ENCODE measurements at places on chromosomes 3 and 15.

DNA sequence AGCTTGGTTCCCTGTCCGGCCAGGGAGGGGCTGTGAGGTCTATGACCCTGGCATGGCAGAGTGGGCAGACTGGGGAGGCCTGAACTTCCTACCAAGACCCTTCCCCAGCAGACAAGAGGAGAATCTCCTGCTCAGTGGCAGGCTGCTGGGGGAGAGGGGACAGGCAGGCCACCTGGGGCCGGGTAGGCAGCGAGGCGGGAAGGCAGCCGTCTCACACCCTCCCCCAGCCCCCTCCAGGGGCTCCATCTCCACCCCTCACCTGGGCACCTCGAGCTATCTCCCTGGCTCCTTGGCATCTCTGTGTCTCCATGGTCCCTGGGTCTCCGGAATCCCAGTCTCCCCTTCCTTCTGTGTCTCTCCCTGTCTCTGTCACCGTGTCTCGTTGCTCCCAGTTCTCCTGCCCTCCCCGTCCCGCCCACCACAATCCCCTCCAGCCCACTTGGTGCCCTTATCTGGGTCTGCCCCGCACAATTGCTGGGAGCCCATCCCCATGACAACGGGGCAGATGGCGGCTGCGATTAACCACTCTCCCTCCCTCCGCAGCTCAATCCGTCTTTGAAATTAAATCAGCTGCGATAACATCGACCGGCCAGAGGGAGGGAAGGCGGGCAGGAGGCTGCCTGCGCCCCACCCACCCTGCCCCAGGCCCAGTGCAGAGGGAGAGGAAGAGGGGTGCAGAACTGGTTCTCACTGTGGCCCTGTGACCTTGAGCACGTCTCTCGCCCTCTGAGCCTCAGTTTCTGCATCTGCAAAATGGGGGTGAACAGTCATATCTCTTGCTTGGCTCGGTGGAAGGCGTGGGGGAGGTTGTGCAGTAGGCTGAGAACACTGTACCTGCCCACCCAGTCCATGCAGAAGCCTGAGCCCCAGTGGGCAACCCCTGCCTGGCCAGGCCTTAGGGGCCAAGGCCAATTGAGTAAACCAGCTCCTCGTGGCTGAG is 9.6 kb downstream of the DNAJB8 start:
- DNase-seq: no peak

DNA sequence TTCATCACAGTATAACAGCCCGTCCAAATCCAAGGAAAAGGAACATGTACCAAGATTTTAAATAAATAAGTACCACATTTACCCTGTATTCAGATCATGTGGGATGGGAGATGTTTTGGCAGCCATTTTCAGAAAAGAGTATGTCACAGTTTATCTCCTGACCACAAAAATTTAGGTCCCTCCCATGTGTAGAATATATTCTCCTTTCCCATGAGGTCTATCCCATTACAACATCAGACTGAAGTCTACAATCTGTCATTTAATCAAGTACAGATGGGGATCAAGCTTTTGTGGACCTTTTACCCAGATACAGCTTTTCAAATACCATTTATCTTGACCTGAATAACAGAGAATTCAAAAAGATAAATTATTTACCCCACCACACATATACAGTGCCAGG is 444.5 kb downstream of the PLOD2 start:
- no peak for DNase-seq

DNA sequence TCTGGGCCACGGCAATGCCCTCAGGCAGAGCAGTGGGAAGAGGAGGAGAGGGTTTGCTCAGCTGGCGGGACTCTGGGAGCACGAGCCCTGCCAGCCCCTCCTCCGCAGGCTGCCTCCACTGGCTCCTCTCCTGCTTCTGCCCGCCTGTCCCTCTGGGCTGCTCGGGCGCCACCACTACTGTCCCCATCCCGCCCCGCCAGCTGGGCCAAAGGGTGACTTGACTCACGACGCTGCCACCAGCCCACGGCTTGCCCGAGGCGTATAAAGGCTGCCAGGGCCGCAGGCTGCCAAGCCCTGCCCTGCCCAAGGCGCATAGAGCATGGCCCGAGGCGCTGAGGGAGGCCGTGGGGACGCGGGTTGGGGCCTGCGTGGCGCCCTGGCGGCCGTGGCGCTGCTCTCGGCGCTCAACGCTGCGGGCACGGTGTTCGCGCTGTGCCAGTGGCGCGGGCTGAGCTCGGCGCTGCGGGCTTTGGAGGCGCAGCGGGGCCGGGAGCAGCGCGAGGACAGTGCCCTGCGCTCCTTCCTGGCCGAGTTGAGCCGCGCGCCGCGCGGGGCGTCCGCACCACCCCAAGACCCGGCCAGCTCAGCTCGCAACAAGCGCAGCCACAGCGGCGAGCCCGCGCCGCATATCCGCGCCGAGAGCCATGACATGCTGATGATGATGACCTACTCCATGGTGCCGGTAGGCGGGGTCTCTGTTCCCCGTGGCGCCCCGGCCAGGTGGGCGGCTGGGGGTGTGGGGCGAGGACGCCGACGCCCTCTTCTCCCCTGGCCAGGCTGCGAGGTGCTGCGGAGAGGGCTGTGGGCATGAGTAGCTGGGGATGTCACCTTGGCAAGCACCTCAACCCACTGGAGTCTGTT is at the start of gene GLDN:
TSS of gene GLDN (plus strand) at position 290 of the 861 bp plus-strand sequence. CDS start at position 320, 30 bp downstream.
- DNase-seq: no peak

DNA sequence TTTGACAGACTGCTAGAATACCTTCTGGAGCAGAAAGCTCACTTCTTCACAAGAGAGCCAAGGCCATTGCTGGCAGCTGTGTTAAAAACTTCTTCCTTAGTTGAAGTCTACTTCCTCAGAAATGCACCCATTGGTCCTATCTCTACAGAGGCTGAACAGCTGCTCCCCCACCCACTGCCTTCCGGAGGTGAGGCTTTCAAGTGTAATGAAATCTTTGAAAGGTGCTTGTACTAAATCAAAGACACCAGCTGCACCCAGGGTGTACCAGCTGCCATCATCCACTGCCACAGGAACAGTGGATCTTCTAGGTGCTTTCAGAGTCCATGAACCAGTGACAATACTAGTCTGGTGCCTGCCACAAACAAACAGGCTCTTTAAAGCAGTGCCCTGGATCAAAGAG is 26.4 kb upstream of the HERC1 start:
- DNase-seq: no peak

DNA sequence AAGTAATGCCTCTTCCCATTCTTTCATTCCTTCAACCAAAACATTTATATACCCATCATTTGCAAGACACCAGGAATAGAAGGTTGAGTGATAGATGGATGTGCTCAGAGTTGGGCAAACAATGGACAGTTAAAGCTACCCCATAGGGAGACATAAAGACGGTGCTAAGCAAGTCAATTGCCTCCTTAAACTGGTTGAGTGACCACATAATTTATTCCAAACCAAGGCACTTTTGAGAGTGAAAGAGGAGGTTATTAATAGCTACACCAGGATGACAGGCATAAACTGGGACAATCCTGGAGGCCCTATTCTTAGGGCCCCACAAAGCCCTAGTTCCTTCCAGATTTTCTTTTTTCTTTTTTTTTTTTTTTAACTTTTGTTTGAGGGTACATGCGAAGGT is 21.4 kb upstream of the DYNC1LI1 start:
- no peak for DNase-seq

DNA sequence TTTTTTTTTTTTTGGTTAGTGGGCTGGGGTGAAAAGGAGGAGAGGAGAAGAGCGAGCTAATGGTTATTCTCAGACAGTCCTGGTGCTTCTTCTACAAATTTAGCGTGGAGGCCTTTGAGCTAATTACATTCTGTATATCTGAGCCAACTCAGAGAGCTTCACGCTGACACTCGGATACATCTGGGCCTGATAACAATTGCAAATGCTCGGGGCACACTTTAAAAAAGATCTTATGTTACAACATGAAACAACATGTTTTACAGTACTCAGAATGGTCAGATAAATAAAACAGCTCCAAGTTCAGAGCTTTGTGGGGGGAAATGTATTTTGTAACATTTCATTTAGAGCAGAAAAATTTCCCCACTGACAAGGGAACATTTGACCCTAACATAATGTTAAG is 966.9 kb upstream of the NR2F2 start:
- no peak for DNase-seq

- no peak for DNase-seq
These were observed 5.9 kb downstream of the ATP8B4 start for GRCh38 chr15:50113187-50113505.

DNA sequence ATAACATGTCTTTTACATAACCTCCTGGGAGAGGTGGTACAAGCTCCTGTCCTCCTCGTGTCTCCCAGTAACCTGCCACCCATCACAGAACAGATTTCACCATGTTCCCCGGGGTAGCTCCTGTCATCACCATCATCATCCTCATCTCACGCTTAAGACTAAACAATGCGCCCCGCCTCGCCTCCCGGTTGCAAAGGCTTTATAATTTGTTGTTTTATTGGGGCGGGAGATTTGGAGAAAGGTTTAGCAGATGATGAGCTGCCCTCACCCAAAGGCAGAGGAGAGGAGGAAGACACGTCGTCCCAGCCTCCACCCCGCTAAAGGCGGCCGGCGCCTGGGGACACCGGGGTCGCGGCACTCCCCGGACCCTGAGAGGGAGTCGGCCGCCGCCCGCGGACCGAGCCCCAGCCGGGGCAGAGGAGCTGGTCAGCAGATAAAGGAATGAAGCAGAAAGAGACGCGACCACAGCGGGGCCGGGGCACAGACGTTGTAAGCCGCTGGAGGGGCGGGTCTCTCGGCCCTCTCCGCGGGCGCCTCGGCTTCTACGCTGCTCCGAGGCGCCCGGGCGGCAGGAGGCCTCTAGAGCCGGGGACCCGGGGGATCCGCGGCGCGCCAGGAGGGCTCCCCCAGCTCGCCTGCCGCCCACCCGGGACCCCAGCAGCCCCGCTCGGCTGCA is 589 bp downstream of the HERC1 start:
- no peak for DNase-seq

GRCh38 chr3:186571644-186572013 is 1.1 kb downstream of the DNAJB11 start:
- no peak for DNase-seq

GRCh38 chr3:108877901-108878300 is 55.3 kb downstream of the TRAT1 start:
- DNase-seq: no peak

DNA sequence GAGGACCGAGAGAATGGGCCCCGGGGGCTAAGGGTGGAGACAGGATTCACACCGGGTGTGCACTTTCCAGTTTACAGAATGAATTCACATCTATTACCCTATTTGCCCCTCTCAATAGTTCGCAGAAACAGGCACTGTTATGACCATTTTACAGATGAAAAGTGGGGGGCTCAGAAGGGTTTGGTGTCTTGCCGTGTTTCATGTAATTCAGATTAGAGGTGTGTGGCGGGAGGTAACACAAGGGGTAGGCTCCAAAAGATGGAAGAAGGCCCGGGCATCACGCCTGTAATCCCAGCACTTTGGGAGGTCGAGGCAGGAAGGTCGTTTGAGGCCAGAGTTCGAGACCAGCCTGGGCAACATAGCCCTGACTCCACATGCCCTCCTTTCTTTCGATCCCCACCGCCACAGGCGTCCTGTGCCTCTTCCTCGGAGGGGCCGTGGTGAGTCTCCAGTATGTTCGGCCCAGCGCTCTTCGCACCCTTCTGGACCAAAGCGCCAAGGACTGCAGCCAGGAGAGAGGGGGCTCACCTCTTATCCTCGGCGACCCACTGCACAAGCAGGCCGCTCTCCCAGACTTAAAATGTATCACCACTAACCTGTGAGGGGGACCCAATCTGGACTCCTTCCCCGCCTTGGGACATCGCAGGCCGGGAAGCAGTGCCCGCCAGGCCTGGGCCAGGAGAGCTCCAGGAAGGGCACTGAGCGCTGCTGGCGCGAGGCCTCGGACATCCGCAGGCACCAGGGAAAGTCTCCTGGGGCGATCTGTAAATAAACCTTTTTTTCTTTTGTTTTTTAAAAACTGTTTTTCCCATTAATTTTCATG is 3.4 kb downstream of the DUOXA2 start:
- DNase-seq: no peak

DNA sequence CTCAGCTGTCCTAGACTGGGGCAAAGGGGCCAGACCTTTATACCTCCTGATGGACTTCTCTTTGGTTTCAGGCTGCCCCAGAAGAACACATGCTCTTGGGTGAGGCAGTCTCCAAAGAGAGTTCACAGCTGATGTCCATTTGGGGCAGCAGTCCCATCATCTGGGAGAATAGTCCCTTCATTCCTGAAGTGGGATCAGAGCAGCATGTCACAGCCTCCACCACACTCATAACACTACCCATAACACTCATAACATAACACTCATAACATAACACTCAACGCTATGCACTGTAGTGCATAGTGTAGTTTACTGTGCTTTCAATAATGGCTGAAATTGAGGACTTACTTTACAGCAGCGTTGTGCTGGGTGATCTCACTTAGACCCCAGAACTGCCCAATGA is 36.7 kb upstream of the PLCL2 start:
- no peak for DNase-seq

DNA sequence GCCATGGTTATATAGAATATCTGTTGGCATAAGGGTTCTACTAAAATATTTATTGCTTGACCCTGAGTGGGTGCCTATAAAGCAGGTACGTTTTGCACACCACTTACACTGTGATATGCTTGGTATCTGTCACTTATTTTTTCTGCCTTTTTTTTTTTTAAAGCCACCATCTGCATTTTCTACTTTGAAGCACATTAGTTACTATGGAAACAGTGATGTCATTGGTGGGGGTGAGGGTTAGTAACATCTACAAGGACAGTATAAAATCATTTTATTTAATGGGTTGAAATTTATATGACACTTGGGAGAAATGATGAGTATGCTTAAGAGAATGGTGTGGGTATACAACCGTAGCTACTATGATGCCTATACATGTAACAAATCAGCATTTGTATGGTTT is 25.6 kb downstream of the SLCO3A1 start:
- DNase-seq: no peak

GRCh38 chr3:141235661-141236171 is 4.1 kb downstream of the PXYLP1 start:
- DNase-seq: no peak

DNA sequence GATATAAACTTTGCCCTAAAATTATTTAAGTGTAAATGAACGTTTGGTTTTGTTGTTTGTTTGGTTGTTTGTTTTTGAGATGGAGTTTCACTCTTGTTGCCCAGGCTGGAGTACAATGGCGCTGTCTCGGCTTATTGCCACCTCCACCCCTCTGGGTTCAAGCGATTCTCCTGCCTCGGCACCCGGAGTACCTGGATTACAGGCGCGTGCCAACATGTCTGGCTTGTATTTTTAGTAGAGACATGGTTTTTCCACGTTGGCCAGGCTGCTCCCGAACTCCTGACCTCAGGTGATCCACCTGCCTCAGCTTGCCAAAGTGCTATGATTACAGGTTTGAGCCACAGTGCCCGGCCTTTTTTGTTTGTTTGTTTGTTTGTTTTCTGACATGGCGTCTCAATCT is 87.9 kb upstream of the CHD2 start:
- no peak for DNase-seq

GRCh38 chr3:196489747-196490146 is 13.8 kb downstream of the RNF168 start:
- no peak for DNase-seq

- DNase-seq: no peak
These were observed 71.0 kb downstream of the SLMAP start for GRCh38 chr3:57826952-57827723.

DNA sequence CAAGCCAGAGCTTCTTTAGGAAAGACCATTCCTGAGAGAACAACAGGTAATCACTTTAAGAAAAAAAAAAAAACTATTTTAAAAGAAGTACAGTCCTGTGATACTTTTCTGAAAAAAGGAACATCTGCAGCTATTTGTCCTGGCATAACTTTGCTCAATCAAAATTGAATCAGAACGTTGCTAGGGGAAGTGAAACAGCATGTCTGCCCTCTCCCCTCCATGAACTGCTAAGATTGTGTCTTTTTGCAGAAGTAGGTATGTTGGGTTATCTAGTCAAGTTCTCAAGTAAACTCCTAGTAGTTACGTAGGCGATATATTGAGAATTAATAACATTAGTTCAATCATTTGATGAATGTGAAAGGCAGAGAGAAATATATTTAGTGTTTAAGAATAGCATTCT is 1013.3 kb downstream of the TUSC7 start:
- no peak for DNase-seq

Measured in brain pericyte (primary cell).